Cortex of kidney (tissue), 1 donor: ENCODE measurements at places on chromosomes 7 and 10.

- no peak for DNase-seq
These were observed 48.5 kb downstream of the CALD1 start for GRCh38 chr7:134827889-134828288.

GRCh38 chr7:144379776-144380384 lies 23.6 kb downstream of the NOBOX start:
- DNase-seq = no peak

- no peak for DNase-seq
These were observed 521.1 kb upstream of the POT1 start for GRCh38 chr7:125450749-125451148.

DNA sequence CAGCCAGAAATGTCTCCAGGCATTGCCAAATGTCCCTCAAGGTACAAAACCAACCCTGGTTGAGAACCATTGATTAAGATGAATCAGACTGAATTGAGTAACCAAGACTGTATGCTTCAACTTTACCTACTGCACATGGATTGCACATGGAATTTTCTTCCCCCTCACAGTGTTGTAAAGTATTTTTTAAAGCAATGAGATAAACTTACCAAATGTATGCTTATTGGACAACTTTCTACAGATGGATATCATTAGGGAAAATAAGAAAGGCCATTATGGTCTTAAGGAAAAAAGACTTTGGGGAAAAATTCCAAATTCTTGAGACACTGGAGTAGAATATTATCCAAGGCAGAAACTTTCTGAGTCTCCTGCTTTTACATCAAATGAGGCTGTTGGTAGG lies 20.9 kb upstream of the MTPN start:
- DNase-seq = no peak

DNA sequence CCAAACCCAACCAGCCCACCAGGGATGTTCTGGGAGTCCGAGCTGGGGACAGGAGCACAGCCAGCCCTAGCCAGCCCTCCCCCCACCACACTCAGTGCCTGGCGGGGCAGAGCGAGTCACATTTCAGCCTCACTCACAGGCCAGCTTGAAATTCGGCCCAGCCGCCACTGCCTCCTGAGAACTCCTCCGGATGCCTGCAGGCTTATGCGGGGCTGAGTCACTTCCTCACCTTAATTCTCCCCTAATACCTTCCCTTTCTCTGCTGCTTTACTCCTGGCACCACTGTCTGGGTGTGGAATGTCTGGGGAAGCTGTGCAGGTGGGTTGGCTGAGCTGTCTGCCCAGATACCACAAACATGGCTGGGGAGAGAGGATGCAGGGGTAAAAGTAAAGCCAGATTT lies 22.6 kb upstream of the DLG5 start:
- DNase-seq = no peak

DNA sequence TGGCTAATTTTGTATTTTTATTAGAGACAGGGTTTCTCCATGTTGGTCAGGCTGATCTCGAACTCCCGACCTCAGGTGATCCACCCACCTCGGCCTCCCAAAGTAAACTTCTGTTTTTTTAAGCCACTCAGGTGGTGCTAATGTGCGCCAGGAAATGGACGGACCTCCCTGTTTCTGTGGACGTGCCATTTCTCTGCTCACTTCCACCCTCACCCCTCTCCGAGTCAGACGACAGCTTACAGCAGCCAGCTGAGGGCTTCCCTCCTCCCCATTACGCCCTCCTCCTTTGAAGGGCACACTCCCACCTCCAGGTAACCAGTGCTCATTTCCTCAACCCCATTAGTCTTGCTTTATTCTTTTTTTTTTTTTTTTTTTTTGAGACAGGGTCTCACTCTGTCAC lies 41.7 kb upstream of the EZH2 start:
- DNase-seq = no peak

DNA sequence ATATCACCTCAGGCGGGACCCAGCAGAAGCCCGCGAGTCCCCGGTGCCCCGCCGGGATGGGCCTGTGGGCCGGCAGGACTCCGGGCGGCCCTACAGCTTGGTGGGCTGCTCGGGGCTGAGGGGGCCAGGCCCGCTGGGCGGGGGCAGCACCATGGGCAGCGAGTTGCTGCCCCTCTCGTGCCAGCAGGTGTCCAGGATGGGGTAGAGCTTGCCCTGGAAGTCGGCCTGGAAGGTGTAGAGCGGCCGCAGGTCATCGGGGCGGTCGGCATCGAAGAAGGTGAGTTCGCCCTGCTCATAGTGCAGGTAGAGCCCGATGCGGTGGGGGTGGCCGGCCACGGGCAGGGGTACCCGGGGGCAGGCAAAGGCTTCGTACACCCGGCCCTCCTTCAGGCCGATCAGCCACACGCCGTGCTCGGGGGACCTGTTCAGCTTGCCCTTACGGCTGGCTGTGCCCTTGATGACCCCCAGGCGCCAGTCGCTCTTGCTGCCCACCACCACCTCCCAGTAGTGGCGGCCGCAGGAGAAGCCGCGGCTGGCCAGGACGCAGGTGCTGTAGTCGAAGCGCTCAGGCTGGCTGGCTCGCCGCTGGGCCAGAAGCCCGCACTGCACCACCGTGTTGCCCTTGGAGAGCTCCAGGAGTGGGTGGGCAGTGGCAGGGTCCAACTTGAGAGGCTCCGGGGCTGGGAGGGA lies 4.3 kb upstream of the NSUN5 start:
- DNase-seq = no peak

- DNase-seq = no peak
These were observed 58.2 kb downstream of the BPGM start for GRCh38 chr7:134704827-134705226.

DNA sequence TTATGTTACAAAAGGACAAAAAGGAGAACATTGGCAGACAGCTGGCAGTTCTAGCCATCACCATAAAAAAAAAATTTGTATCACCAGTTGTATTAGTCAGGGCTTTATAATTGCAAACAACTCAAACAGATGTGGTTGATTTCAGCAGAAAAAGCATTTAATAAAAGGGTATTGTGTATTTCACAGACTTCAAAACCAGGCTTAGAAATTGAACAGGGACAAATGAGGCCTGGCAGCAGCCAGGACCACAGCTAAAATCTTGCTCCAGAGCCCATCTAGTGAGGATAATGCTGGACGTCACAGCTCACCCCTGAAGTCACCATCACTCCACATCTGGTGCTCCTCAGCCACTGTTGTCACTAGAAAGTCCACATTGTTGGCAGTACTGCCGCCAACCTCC lies 52.9 kb upstream of the CALD1 start:
- DNase-seq = no peak

- DNase-seq = no peak
These were observed 64.5 kb downstream of the DNMBP start for GRCh38 chr10:99945263-99945662.

- DNase-seq = no peak
These were observed 24.2 kb downstream of the ARL5B start for GRCh38 chr10:18683427-18683826.

GRCh38 chr10:11533328-11533781 lies 78.1 kb downstream of the USP6NL start:
- no peak for DNase-seq

DNA sequence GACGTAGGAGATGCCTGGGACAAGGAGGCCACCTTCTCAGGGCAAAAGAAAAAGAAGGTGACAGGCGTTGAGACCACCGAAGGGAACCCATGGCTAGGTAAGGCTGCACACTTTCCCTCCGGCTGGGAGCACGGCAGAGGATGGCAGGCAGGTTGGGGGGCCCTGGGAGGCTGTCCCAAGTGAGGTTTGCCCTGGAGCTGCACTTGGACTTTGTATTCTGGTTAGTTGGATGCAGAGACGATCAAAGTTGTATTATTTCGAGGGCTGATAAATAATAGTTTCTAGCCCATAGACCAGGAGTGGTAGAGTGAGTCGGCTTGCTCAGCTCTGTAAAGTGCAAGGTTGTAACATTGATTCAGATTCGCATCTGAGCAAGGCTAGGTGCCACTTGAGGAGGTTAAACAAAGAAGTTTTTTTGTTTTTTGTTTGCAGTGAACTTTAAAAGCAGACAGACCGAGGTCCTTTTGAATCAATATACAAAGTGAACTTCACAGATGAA lies 608 bp downstream of the ENTPD7 start:
- no peak for DNase-seq

DNA sequence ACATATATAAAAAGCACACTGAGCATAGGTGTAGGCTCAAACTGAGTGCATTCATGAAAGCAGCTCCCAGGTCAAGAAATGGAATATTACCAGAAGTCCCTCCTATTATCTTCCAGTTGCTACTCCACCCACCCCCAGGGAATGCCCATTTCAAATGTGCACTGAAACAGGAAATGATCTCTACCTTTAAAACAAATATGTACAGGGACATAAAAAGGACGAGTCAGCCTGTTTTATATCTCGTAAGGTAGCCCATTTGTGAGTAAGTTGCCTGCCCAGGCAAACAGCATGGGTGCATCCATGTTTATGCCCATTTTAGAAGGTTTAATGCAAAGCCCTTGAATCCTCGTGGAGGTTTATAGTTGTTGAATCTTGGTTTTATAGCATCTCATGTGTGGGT lies 10.4 kb downstream of the FFAR4 start:
- no peak for DNase-seq

DNA sequence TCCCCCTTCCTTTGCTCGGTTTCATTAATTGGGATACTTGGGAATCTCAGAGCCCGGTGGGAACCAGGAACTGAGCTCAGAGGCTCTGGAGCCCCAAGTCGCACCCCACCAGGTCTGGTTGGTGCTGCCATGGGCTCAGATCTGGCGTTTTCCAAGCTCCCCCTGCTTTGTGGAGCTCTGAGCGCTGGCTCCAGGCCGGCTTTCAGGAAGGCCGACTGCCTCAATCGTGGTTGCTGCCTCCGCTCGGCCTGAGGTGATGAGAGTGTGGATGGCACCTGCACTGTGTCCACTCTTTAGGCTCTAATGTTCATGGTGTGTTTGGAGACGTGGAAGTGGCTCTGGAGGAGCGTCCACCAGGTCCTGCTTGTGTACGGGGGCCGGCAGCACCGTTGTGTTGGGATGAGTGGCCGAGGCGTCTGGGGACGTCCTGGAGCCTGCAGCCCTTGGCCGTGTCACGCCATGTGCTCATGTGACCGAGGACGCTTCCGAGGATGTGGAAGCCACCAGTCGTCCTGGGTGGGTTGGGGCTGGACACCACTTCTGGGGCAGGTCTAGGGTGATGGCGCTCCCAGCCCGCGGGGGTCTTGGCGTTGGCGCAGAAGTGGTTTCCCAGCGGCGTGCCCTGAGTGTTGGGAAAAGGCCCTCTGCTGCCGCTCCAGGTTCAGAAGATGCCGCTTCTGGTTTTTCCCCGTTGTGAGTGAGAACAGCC lies 8.2 kb downstream of the INPP5A start:
- no peak for DNase-seq

GRCh38 chr10:106183041-106183440 lies 981.5 kb downstream of the SORCS1 start:
- no peak for DNase-seq

GRCh38 chr7:128203710-128204214 lies 37.3 kb upstream of the LEP start:
- no peak for DNase-seq

DNA sequence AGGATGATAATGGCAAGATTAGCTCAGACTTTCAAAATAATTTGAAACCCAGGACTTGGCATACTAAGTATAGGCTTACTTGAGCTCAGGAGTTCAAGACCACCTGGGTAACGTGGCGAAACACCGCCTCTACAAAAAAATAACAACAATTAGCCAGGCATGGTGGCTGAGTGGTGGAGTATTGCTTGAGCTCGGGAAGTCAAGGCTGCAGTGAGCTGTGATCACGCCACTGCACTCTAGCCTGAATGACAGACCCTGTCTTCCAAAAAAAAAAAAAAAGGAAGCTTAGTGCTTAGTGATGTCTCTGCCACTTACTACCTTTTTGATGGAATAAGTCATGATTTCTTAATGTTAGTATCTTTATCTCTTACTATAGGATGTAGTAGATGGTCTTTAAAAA lies 25.5 kb downstream of the RABGEF1 start:
- DNase-seq = no peak

DNA sequence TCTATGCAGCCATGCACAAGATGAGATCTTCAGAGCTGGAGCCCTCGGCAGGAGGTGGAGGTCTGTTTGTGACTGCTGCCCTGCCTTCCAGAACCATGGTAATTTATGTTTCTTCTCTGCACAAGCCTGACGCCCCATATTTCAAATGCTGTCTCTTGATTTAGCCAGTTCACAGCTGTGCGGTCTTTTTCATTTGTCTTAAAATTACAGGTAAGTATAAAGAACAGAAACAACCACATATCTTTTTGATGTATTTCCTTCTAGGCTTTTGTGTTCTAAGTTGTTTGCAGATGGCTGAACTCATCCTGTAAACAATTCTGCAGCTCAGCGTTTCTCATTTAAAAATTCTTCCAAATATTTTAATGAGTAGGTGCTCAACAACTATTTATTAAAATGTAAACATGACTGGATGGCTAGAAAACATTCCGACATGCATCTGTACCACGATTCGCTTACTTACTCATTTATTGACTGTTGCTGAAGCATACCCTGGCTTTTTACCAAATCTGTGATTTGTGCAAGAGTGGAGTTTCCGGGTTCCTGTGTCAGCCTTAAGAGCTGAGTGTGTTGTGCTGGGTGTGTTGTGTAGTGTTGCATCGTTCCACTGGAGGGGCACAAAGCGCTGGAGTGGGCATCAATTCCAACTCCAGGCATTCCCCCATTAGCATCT lies 58.9 kb downstream of the PIP4K2A start:
- DNase-seq = no peak

DNA sequence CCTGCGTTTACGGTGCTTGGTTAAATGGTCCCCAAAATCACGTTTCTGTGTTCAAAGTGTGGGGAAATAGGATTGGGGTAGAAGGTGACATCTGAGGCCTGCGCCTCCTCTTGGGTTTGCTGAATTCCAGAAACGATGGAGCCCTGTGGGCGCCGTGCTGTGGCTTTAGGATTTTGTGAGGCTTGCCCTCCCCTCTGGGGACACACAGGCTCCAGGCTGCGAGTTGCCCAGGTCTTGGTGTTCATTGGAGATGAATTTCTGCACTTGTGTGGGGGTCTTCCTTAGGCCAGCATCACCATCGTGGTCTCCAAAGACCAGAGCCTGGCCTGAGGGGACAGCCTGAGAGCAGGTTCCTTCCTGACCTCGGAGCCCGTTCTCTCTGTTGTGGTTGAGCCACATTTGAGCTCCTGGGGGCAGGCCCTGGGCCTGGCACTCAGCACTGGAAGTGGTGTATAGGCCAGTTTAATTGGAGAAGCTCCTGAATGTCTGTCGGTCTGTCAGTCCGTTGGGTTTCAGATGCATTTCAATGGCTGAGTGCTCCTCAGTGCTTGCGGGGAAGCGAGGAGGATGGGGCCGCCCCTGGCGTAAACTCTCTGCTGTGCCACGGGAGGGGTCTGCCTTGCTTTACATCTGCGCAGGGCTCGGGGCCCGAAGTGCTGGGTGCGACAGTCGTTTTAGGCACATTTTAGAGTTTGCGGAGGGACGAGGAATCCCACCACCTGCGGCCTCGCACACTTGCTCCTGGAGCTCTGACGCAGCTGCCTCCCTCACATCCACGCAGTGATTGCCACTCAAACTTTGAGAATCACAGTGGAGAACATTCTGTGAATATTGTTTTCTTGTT lies 71.7 kb downstream of the DNAJB6 start:
- DNase-seq = no peak
